Foreskin keratinocyte (primary cell): ENCODE measurements at places on chromosomes 1 and 21.

DNA sequence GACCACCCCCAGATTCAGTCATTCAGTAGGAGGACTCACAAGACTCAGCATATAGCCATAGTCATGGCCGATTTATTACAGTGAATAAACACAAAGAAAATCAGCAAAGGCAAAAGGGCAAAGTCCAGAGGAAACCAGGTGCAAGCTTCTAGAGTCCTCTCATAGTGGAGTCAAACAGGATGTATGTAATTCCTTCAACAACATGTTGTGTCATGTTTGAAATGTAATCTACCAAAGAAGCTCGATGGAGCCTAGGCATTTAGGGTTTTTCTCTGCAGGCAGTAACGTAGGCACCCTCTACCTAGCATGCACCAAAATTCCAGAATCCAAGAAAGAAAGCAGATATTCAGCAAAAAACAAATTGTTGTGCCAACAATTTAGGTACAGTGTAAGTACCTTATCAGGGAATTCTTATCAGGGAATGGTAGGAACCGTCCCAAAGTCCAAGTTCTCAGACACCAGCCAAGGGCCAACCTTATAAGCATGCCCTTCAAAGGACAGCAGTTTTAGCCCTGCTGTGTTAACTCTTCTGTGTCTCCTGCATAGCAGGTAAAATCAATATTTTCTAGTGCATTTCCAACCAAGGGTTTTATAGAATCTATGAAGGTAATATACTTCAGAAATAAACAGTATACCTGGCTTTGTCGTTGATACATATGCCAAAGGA, 16.1 kb upstream of the SLAMF6 start:
- DNase-seq = peak; percentile 41

DNA sequence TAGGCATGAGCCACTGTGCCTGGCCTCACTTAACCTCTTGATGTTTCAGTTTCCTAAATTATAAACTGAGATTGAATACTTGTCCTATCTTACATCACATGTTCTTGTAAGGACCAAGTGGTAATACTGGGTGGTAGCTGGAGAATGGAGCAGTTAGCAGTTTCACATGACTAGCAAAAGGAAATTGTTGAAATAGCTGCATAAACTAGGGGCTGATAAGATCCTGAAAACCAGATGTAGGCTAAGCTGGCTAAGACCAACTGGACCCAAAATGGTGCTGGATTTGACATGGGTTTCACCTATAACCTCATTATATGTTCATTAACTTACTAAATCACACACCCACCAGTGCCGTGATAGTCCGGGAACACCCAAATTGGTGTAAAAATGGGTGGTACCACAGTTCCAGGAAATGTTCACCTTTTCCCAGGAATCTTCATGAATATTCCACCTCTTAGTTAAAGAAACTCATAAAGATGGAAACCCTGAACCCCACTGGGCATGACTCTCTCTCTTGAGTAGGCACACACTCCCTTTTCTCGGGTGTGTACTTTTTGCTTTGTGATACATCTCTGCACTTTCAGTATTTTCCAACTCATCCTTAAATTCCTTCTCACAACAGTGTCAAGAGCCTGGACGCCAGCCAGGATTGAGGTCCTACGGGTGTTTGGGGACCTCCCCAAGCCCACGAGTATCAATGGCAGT, at the start of gene PAPPA2:
PAPPA2 (plus strand) TSS at position 502 of the 705 bp plus-strand sequence. CDS start 93,148 bp downstream, outside the sequence.
- DNase-seq = no peak

DNA sequence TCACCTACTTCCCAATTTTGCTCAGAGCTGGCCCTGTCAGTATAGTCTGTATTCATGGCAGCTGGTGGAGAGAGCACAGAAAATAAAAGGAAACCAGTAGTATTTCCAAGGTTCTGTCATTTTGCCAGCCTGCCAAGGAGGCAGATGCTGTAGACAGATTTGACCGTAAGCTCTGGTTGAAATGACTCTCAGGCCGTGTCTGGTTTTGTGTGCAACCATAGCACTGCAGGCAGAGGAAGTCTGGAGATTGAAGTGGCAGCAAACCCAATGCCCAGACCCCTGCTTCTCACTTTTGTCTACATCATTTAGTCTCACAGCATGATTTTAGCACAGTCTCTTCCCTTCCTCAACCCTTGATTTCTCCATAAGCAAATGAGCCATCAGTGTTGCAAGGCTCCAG, 291.7 kb downstream of the PAPPA2 start:
- no peak for DNase-seq

DNA sequence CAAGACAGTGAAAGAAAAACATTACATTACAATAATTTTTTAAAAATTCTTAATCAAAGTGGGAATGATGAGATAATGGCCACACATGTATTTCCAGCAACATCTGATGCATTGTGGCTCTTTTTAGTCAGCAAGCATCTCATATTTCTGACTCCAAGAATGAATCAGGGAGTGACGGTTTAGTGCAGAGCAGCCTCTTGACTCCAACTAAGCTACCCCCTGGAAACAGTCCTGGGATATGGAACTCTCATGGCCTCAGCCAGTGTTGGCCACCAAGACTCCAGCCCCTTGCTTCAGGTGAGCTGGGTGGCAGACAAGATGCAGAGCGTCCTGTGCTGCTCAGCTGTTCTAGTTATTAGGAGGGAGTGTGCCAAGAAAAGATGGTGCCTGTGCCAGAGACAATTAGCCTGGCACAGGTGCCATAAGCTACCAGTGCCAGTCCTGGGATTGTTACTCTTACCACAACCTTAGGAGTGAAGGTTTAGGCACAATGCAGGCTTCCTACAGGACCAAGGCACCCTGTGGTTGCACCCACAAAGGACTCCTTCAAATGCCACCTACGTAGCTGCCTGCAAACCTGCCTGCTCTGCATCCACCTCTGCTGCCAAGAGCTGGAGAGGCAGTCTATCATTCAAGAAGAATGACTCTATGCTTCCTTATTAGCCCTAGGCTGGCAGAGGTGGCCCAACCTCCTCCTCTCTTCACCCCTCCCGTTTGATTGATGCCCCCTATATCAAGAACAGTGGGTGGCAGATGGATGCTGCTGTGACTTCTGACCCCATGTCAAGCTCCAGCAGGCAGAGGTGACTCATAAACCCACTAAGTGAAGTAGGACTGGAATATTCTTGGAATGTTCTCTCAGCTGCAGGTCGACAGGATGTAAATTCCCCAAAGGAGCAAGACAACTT, 6.0 kb upstream of the SEC16B start:
- DNase-seq = peak; percentile 85

- no peak for DNase-seq
Measured at GRCh38 chr1:208009706-208010444, 99.0 kb upstream of the CD34 start.

- no peak for DNase-seq
Measured at GRCh38 chr1:108560874-108561459, 1.1 kb downstream of the EEIG2 start.

GRCh38 chr1:210070531-210070930, 132.5 kb downstream of the SYT14 start:
- DNase-seq = no peak
